Activated CD4-positive, alpha-beta T cell treated with anti-CD3 and anti-CD28 coated beads, Interleukin-2, amount 50 U/mL, for 4 hours (primary cell): ENCODE measurements at places on chromosomes 7 and 10.

GRCh38 chr10:43689618-43689954 is 40.9 kb upstream of the ZNF32 start:
- no peak for DNase-seq

GRCh38 chr7:98685541-98685940 is 68.5 kb downstream of the NPTX2 start:
- DNase-seq, result no peak

GRCh38 chr7:464454-465401 is 54.9 kb downstream of the PDGFA start:
- DNase-seq, result no peak

- no peak for DNase-seq
These were observed 179.5 kb downstream of the CREB5 start for GRCh38 chr7:28591725-28592349.

DNA sequence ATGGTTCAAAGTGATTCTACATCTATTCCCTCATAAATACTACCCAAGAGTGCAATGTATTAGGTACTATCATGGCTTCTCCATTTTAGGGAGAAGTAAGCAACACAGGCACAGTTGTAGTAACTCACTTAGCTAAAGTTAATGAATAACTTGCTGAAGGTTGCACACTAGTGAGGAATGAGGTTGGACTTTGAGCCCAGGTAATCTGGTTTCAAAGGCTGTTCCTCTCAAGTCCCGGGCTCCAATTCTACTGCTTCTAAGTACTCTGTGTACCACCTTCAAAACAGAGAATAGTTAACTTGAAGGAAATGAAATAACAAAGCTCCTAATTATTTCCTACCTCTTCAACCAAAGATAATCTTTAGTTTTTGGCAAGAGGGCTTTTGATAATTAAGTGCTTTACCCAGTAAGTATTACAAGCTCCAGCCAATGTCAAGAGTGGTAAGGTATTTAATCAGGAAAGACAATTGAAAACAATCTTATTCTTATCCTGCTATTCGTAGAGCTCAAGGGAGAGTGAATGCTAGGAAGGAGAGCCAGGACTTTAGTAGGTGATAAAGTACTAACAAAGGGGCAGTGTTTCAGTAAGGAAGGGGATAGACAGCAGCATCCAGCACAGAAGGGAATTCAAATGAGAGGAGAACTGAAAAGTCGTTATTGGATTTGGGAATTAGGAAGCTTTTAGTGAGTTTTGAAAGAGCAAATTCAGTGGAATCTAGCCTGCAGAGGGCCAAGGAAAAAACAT is 158.2 kb upstream of the PTPRZ1 start:
- DNase-seq, result no peak

- no peak for DNase-seq
These were observed 191.2 kb downstream of the DYNC1I1 start for GRCh38 chr7:95963446-95963990.

DNA sequence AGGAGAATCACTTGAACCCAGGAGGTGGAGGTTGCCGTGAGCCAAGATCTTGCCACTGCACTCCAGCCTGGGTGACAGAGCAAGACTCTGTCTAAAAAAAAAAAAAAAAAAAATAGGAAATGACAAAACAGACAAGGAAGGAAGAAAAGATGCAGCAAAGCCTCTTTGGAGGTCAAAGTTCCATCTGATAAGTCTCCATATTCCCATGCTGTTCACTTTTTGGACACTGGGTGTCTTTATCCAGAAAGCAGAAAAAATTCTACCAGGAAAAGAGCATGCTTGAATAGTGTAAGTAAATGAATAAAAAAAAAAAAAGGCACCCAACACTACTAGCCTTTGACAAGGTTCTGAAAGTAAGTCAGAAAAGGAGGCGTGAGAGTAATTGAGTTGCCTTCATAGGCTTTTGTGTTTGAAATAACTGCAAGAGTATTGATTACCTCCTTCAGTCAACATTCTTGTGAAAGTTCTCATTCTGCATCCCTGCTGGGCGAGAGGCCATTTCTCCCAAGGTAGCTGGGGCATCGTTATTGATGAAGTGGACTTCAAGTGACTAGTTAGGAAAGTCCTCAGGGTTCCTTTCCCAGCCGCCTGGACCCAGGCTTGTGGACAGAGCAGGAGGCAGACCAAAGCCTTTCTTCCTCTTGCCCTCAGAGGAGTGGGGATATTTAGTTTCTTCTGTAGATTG is 133.3 kb upstream of the KIF5B start:
- DNase-seq, result no peak

- DNase-seq, result no peak
These were observed 81.0 kb downstream of the EBF3 start for GRCh38 chr10:129883029-129883428.

- no peak for DNase-seq
These were observed 47.9 kb upstream of the BAIAP2L1 start for GRCh38 chr7:98448766-98449165.

DNA sequence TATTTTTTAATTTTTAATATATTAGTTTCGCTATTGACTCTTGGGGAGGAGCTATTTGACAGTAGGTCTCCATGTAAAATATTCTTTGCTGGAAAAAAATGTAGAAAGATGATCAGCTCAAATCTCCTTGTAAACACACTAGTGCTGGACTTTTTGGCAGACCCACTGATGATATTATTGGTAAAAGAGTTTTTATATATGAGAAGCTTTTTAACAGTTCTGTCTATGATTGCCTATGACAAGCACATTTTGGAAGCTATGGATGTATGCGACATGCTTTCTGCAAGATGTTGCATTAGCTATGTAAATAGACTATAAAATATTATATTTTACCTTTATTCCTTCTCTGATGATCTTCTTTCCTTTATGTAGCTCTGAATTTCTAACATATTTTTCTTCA is 928.5 kb downstream of the DNAJB9 start:
- DNase-seq, result no peak

GRCh38 chr10:100759331-100759730 is 13.9 kb downstream of the PAX2 start:
- no peak for DNase-seq

- DNase-seq, result no peak
These were observed 22.6 kb downstream of the ENKUR start for GRCh38 chr10:24993237-24993958.

- no peak for DNase-seq
These were observed 145.6 kb upstream of the PRR15 start for GRCh38 chr7:29418056-29418455.

DNA sequence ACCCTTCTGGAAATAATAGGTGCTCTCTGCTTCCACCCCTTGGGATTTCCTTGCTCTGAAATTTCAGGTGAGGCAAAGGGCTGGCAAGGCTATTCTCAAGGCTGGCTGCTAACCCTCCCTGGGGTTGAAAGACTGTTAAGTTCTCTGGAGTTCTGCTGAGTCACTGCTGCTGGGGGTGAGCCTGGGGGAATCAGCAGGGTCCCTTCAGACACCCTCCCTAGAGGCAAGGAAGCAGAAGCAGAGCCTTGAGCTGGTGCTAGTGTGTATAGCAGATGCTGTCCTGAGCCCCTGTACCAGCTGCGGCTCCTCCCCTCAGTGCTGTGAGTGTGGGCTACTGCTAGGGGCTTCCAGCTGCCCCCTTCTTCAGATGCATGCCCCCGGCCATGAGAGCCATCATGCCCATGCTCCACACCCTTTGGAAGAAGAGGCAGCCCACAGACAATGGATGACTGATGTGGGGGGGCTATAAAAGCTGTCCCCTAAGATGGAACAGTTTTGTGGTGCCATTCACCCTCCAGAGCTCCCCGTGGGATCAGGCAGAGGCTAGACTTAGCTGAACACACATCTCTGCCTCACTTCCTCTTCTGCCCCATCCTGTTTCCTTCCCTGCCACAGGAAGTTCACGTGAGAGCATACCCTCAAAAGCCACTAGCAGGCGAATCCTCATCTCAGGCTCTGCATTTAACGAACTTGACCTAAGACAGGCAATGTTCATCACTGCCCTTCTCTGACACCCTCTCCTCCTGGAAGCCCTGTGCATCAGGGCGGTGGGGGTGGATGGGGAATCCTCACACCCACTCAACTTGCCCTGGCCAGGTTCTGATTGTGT is 91.8 kb downstream of the SH3PXD2A start:
- no peak for DNase-seq

DNA sequence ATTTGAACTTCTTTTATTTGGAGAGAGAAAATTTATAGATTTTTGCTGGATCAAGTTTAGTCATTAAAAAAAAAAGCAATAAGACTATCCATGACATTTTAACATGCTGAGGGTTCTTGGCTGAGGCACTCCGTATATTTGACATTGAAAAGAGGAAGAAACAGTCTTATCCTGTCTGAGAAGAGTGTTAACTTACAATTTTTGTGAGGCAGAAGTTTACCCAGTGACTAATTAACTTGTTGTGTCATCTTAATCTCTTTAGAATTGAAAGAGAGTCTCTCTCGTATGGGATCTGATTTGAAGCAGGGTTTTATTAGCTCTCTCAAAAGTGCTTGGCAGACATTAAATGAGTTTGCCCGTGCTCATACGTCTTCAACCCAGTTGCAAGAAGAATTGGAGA is 39.3 kb downstream of the SEC23IP start:
- DNase-seq, result no peak

DNA sequence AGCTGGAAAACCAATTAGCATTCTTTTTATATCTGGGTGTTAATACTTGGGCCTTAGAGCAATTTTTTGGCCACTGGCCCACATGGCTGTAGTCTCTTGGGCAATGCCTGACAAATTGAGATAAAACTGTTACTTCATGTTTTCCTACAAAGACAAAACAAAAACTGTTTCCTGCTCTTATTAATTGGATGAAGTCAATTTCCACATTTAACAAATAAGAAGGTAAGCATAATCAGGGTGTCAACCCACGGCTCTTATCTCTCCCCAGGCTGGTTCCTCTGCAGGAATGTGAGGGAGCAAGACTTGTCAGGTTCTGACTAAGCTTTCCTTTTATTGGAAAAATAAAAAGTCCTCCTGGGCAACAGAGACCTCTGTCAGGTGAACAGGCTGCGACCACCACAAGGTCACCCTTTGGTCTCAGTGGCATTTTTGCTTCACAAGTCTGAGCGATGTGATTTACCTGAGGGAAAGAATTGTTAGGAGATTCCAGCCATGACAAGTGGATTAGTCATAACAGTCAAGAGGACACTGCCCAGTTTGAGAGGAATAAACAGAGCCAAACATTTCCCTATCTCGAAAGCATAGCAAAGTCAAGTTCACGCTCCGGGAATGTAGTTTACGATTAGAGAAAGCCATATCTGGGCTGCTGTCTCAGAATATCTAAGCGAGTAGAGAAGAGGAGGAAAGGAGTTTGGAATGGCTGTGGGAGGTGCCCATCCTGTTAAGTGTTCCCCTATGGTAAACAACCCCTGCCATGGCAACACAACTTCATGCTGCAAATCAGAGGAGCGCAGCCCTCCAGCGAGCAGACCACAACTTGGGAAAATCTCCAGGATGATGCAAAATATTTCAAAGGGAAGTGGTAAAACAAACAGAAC is 144.4 kb downstream of the TES start:
- DNase-seq, result no peak

DNA sequence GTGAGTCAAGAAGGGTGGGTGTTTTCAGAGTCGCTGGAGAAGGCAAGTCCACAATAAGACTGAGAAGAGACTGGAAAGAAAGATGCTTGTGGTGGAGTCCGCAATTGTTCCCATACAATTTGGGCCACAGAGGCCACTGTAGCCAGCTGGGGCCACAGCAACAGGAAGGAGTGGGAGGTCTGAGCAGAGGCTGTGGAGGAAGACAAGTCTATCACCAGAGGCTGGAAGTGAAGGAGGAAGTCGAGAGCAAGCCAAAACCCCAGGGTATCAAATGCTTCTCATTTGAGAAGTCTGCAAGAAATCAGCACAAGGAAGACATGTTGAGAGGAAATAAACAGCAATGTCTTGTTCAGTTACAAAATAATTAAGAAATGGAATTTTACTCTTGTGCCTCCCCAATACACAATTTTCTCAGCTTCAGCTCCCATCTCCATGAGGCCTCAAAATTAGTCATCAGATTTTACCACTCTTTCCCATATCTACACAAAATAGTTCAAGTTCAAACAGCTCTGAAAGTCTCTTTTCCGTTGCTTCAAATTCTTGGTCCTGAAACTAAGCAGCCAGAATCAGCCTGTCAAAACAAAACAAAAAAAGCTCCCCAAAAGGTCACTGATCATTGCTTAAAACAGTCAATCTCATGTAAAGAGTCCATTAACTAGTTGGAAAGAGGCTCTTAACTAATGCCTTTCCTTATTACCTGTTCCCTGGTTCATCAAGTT is 31.6 kb downstream of the SLC16A12 start:
- DNase-seq, result no peak

GRCh38 chr7:106978425-106979420 is 65.8 kb upstream of the PRKAR2B start:
- no peak for DNase-seq

DNA sequence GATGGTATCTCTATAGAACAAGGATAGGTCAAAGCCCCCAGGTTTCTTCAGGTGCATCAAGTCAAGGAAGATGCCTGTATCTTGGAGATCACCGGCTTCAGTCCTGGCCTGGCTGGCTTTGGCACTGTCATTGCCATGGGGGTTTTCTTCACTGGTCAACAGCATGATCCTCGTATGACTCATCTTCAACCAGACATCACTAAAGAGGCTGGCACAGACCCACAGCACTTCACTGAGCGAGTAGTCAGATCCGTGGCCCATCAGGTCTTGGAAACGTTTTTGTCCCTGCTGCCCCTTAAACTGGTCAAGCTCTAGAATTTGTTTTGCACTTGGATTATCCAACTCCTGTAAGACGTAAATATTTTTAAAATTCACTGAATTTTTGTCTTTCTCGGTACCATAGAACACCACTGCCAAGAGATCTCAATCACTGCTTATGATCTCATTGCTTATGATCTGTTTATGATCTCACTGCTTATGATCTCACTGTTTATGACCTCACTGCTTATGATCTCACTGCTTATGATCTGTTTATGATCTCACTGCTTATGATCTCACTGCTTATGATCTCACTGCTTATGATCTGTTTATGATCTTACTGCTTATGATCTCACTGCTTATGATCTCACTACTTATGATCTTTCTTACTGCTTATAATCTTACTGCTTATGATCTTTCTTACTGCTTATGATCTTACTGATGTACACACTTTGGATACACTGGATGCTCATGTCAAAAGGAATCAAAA is 135.2 kb downstream of the CYP26A1 start:
- no peak for DNase-seq

GRCh38 chr7:33649476-33650441 is 255.6 kb upstream of the BMPER start:
- no peak for DNase-seq

- no peak for DNase-seq
These were observed 113.0 kb downstream of the CYP26A1 start for GRCh38 chr10:93186653-93187052.

- no peak for DNase-seq
These were observed 18.8 kb upstream of the AOAH start for GRCh38 chr7:36742911-36743775.

GRCh38 chr10:118332948-118333710 is 9.0 kb downstream of the FAM204A start:
- DNase-seq, result no peak

GRCh38 chr7:17362439-17363105 is 64.1 kb downstream of the AHR start:
- no peak for DNase-seq

DNA sequence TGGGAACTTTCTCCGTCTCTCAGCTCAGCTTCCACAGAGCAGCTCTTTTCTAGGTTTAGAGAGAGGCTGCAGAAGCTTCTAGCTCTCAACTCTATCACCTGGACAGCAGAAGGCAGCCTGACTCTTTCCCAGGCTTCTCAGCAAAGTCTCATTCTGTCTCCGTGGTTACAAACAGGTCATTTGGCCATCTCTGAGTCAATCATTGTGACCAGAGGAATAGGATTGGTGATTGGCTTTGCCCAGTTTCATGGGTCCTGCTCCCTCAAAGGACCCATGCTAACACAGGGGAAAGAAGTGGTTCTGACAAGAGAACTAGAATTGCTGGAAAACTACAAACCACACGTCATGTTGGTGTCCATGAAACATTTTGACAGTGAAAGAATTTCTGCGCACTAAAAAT is 43.6 kb downstream of the PRR15 start:
- DNase-seq, result no peak

- no peak for DNase-seq
These were observed 153.0 kb upstream of the PDE1C start for GRCh38 chr7:32223071-32223650.
